Esophagus squamous epithelium (tissue), 5 donors: ENCODE measurements at places on chromosomes 16 and 17.

DNA sequence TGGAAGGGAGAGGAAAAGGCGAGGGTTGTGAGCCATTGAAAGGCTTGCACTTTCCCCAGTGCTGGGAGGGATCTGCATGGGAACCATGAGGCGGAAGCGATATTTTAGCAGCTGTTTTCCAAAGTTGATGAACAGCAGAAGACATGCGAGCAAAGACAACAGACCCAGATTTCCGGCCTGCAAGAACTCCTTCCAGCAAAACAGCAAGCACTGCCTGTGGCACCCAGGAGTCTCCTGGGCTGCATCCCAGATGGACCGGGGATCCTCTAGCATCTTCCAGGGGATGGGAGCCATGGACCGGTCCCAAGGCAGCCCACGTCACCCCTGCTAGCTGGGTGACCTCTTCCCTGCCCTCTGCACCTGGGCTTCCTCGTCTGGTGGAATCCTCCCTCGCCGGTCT is 162.8 kb downstream of the IRF8 start:
- no peak for DNase-seq

- DNase-seq: no peak
Measured at GRCh38 chr17:55265311-55266021, 706 bp downstream of the HLF start.

DNA sequence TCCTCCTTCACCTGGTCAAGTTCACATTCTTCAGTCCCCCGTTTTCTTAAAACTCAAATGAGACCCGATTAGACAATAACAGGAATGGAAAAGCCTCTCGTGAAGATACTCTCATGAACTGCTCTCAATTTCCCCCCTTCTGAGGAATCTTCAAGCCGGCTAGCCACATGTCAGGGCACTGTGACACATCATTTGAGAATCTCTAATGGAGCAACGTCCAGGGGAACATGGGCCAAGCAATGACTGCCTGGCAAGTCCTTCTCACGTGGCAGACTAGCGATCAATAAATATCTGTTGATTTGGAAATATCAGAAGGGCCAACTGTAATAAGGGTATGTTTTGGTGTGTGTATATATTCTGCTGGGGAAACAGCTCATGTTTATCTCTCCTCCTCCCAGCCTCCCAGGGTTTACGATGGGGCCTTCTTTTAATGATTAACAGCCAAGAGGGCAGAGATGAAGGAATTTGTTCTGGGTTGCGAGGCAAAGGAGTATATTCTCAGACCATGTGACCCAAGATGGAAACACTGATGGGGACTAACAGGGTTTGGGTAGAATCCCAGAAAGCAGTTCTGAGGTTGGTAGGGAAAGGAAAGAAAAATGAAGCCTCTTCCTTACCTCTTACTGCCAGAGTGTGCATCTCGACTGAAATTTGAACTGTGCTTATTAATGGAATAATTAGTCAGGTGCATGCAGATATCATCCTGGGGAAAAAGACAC is 21.4 kb downstream of the TTLL6 start:
- no peak for DNase-seq

DNA sequence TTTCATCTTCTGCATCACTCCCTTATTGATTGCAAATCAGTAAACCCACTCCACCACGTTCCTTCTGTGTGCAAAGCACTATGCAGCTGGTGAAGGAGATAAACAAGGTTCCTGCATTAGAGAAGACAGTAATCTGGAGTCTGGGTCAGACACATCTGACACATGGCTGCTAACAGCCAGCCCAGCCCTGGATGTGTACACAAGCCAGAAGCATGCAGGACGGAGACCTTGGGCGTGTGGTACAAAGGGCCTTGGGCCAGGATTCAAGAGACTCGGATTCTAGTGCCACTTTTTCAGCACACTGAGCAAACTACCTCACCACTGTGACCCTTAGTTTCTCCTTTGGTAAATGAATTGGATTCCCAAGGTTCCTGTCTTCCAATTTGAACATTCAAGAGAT is 86.6 kb upstream of the DNAH9 start:
- DNase-seq: no peak

DNA sequence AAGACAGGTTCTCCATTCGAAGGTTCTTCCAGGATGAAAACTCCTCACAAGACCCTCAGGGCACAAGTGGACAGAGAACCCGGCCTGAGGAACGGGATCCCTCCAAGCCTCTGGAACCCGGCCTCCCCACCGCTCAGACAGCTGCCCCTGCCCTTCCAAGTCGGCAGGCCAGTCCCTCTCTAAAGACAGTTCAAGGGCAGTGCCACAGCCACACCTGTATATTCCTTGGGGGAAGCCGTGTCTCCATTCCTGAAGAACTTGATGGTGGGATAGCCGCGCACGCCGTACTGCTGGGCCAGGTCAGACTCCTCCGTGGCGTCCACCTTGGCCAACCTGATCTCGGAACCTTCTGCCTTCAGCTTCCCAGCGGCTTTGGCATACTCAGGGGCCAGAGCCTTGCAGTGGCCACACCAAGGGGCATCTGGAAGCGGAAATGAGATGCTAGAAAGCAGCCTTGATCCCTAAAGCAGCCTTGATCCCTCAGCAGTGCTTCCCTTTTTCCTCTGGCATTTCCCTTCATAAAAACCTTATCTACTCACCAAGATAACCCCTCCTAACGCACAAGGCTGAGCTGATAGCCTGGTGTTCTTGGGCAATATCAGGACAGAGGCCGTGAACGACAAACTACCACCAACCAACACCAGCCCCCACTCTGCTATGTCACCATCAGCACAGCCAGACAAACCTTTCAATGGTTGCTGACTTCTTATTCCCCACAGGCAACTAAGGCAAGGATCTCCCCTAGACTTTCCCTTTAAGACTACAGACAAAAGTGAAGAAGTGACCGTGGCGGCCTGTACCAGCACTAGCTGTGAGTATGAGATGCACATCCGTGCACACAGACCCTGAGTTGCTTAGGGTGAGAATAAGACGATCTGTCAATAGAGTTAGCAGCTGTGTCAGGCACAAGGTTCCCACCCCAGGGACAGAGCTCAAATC is 1.1 kb downstream of the P4HB start:
- no peak for DNase-seq

- DNase-seq: no peak
Measured at GRCh38 chr16:16014329-16015224, 65.2 kb downstream of the ABCC1 start.

DNA sequence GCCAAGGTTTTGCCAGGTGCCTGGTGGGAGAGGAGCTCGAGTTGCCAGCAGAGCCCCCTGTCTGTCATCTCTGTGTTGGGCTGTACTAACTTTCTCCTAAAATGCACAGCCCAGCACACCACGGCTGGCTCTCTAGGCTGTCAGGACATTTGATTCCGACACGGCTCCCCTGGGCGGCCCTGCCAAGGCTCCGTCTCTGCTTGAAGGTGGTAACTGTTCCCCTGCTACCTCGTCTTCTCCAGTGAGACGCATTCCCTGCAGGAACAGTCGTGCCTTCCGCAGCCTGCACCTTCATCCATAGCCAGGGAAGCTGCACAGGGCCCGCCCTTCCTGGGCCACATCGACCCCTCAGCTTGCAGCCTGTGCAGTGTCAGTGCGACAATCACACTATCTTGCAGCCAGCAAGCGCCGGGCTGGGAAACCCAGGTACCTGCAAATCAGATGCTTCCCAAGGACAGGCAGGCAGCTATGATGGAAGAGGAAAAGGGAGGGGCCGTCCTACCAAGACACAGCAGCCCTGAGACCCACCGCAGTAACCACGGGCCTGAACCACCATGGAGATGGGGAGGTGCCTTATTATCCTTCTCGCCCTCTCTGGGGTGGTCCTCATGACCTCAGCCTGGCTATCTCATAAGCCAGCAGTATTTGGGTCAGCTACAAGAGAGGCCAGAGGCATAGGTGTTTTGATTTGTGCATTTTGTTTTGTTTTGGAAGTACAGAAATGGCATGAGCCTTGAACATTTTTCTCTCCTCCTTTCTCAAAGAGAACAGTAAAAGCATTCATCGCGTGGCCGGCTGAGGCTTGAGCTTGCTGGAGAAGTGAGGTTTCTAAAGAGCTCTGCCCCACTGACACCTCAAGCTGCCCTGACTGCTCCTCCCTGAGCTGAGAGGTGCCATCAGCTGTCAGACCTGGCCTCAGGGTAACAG is 361.7 kb upstream of the TNRC6C start:
- DNase-seq: no peak

GRCh38 chr16:1435921-1436697 is 5.2 kb downstream of the PERCC1 start:
- DNase-seq: no peak

- DNase-seq: no peak
Measured at GRCh38 chr17:74374858-74375257, 7.6 kb downstream of the GPR142 start.

DNA sequence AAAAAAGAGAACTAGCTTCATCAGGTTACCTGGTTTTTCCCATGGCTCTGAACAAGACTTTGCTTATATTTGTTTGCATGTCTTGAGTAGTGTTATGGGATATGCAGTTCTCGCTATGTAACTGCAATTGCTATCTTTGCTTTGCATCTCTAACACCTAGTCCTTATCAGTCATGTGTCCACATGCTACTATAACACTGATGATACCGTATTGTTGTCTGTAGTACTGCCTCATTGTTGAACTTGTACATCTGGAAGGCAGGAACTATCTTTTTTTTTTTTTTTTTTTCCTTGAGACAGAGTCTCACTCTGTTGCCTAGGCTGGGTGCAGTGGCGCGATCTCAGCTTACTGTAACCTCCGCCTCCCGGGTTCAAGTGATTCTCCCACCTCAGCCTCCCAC is 2.5 kb downstream of the PSME3 start:
- no peak for DNase-seq

DNA sequence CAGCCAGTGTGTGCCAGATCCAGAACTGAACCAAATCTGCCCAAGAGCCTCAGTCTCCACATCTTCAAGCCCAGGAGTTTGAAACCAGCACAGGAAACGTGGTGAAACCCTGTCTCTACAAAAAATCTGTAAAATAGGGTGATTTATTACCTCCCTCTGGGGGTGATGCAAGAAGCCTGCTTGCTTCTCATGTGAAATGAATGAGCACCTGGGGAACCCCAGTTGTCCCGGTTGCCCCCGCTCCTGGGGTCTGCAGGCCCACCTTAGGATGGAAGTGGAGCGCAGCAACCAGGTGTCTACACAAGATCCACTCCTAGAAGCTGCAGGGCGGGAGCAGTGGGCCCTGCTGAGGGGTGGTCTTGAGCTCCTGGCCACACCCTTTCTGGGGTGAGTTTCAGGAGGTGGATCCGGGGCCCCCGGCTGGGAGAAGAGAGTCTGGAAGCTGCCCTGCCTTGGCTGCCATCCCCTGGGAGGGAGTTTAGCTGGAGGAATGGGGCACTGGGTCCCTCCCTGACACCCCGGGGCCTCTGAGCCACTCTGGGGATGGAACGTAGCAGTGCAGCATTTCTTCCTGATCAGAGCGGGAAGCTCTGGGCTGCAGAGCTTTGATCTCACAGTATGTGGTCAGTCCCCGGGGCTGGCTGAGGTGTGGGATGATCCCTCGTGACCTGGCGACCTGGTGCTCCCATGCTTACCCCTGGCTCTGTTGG is 117.8 kb downstream of the RAB11FIP4 start:
- no peak for DNase-seq

DNA sequence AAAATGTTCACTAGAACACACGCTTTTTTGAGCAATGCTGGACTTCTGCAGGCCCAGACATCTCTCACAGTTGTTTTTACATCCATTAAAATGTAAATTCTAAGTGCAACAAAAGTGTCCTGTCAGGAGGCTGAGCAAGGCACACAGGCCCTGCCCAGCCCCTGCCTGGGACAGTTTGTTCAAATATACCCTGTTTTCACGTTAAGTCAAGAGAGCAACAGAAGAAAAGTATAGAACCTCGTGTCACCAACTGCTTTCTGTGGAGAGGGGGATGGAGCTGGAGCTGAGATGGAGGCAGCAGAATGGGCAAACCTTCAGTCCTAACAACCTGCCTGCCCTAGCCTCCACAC is 4.3 kb upstream of the HOXB2 start:
- no peak for DNase-seq

DNA sequence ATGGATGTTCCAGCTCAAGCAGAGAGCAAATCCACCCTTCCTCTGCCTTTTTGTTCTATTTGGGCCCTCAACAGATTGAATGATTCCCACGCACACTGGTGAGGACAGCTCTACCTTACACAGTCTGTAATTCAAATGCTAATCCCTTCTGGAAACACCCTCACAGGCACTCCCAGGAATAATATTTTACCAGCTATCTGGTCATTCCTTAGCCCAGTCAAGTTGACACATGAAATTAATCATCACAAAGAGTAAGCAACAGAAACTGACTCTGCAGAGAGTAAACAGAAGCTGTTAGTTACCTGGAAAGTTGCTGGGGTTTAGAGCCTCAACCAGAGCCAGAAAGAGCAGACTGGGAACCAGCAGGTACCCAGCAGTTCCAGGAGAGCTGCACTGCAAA is 75.5 kb upstream of the MMP2 start:
- no peak for DNase-seq

GRCh38 chr17:72416905-72417304 is 296.1 kb downstream of the SOX9 start:
- no peak for DNase-seq

GRCh38 chr17:65667656-65668055 is 106.2 kb upstream of the AXIN2 start:
- no peak for DNase-seq

- DNase-seq: no peak
Measured at GRCh38 chr16:4015275-4016004, 100.8 kb downstream of the ADCY9 start.

GRCh38 chr17:50386510-50386909 is 10.8 kb downstream of the LRRC59 start:
- no peak for DNase-seq

- no peak for DNase-seq
Measured at GRCh38 chr17:57935833-57936807, 19.1 kb downstream of the CUEDC1 start.
